ENCODE measurements at places on chromosomes 16 and 17.

DNA sequence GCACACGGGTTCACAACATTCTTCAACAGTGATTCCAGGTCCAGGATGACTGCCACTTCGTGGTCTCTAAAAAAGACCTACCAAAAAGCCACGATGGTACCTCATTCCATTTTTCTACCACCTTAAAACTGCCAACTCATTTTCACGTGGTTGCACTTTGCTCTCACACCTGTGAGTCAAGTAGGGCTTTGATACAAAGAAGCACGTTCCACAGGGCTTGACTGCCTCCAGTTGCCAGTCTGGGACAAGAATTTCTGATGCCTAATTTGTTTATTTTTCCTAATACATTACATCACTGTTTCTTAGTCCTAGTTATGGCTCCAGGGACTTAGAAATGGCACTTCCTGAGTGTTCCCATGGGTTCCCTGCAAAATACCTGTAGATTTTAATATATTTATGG is 911.6 kb upstream of the EEF2KMT start:
- DNase-seq = no peak

DNA sequence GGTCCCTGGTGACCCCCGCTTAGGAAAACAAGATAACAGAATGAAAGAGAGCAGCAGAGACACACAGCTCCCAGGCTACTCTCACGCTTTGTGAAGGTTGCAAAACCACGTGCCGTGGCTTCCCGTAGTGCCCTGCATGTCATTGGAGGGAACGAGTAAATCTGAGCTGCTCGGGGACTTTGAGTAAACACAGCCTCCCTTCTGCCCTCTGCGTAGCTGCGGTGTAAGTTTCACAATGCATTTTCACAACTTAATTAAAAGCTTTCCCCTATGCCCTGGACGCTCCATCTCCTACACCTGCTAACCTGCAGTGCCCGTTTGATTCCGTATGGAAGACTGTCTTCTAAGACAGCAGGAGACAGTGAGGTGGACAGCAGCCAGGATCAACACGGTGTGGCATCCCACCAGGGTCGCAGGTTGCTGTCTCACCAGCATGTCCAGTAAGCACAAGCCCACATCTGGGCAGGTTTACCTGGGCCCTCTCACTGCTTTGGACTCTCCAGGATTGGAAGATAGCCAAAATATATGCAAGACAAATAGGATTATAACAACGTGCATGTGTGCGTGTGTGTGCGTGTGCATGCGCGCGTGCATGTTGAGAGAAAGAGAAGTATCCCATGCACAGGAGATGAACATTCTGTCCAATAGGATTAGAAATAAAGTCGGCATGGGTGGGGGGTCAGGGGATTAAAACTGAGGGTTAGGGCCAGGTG is 116.4 kb upstream of the RCVRN start:
- no peak for DNase-seq

DNA sequence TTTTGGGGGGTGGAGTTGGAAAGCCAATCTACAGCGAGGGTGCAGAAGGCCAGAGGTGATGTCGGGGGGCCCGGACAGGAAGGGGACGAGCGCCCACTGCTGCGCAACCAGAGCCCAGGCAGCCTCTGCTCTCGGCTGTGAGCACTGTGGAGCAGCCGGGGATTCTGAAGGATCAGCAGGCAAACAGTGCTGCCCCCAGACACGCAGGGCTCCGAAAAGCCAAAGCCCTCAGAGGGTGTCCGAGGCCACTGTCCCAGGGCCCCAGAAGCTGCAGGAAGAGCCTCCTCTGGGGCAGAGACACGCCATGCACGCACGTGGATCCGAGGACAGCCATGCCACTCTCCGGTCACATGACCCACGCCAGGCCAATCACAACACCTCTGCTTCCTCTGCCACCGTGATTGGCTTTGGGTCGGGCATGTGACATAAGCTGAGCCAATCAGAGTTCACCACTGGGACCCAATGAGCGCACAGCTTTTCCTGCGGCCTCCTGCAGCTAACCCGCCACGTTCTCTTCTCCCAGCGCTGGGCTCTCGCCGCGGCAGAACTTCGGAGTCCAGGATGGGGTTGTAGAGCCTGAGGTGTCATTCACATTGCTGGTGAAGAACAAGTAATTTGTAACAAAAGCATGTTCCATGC is 40.7 kb downstream of the ACTG1 start:
- no peak for DNase-seq

DNA sequence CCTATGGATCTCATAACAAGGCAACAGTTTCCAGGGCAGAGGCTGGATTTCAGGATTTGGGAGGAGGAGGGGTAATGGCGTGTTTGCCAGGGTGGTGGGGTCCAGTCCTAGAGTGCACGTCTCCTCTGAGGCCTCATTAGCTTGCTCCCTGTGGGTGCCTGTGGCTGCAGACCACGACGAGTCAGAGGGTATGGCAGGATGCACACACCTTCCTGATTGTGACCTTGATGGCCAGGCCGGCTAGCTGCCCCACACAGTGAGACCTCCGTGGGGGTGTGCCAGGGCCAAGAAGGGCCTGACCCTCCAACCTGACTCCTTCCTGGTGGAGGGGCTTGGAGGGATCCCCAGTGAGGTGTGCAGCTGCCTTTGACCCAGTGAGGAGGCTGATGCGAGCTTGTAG is 4.0 kb upstream of the SMTNL2 start:
- DNase-seq = no peak

GRCh38 chr17:42541041-42541833 is 5.2 kb downstream of the NAGLU start:
- no peak for DNase-seq

DNA sequence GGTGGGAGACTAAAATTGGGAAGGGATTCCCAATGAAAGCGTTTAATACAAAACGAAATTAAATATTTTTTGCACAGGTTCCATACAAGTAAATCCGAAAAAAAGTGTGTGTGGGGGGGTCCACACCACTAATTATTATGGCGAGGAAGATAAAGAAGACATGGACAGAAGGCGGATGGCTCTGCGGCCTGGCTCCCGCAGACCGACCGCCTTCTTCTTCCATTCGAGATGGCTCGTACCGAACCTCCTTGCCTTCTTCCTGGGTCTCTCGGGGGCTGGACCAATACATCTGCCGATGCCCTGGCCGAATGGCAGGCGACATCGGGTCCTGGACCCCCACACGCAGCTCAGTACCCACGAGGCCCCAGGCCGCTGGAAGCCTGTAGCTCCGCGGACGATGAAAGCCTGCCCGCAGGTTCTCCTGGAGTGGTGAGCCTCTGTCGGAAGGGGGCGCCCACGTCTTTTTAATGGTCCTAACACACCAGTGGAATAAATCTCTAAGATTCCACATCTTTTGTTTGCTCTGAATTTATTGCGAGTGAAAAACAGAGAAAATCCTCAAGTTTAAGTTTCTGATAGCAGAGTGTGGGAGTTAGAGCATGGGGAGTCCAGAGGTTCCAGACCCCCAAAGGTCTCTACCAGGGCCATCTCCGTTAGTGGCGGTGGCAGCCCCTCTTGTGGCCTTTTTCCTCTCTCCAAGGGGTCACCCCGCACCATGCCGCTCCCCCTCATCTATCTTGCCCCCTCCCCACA is 1.4 kb downstream of the PRAC2 start:
- DNase-seq = peak; percentile 60

DNA sequence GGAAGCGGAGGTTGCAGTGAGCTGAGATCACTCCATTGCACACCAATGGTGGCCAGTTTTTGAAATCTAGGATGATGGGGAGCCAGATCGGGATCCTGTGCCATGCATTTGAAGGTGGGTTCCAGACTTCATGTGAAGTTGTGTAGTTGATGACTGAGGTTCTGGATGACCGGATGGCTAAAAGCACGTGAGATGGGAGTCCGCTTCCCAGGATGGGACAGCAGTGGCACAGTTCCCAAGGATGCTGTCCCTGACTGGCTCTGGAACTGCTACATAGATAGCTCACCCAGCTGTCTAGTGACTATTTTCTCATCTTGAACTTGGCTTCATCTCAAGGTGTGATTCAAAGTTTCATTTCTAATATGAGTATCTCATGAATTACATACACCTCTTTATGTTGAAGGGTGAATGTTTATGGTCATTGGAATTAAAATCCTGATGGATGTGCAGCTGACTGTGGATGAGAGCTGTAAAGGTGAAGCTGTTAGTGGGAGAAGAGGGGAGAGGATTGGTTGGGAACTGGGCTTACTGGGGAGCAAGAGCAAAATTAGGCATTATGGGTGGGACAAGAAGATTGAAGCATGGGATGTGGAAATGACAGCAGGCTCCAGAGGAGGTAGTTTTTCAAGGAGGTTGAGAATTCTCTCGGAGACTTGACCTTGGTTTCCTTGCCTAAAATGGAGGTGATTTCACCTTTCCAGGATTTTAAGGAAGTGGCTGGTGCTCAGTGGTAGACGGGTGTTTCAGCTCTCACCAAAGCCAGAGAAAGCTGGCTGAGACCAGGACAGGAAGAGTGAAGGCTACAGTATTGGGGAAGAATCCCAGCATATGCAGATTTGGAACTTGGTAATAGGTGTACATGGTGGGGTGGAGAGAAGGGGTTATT is 8.2 kb downstream of the TUFM start:
- no peak for DNase-seq

DNA sequence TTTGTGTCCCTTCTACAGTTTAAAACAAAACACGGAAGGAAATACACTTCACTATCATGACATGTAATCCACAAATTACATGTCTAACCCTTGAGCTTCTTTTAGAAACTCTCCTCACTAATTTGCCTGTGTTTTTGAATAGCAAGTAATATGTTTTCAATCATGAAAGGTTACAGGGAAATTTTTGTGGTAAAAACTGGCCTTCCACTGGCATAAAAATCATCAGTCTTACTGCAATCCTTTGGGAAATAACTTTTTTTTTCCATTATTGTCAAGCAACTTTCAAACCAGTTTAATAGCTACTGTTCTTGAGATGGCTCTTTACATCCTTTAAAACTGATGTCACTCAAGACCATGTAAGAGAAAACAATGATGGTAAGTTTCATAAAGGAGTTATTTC is 27.0 kb downstream of the MYO1D start:
- no peak for DNase-seq

DNA sequence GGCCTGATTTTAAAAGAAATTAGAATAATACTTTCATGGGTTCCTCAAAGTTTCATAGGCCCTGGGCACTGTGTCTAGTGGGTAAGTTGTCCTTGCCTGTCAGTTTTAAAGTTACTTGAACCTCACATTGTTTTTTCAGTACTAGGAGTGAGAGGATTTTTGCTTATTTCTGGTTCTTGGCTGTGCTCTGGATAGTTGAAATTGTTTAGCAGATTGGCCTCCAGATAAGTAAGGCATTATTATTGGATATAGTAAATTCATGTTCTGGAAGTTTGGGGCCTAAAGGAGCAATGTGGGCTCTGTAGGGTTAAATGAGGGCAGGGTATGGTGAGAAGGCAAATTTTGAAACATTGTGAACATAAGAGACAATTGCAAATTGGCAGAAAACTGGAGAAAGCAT is 78.5 kb downstream of the WNT3 start:
- no peak for DNase-seq

- no peak for DNase-seq
These were observed 461.7 kb upstream of the DYNLRB2 start for GRCh38 chr16:80079072-80079471.

GRCh38 chr17:5139458-5139732 is 23.6 kb downstream of the USP6 start:
- no peak for DNase-seq

DNA sequence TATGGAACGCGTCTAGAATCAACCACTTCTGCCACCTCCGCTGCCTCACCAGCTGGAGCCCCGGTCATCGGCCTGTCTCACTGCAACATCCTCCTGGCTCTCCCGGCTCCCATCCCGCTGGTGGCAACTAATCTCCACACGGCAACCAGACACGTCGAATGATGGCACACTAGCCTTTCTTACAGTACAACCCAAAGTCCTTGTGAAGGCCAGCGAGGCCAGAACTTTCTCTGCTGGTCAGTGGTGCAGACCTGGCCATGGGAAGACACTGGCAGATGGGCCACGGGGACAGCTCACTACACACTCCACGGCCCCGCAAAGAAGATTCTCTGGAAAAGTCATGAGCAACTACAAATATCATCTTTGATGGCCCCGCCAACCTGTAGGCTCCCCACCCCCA is 117.6 kb downstream of the RMI2 start:
- DNase-seq = no peak
